Activated CD4-positive, alpha-beta T cell treated with anti-CD3 and anti-CD28 coated beads, Interleukin-2, amount 10 ng/mL, durations not matched to agents 7 days and 5 days (primary cell): ENCODE measurements at places on chromosomes 6 and 20. TPM values are rescaled to one million over a fixed set of nuclear protein-coding genes. Genes with fewer than 3 reads are reported as not detected.

RAET1G gene
- total RNA-seq = not detected

ADGRG6 gene
- 0.35 TPM for total RNA-seq

TUBB1 gene
- total RNA-seq = not detected

UNC5CL gene
- total RNA-seq = 1.6 TPM

DNA sequence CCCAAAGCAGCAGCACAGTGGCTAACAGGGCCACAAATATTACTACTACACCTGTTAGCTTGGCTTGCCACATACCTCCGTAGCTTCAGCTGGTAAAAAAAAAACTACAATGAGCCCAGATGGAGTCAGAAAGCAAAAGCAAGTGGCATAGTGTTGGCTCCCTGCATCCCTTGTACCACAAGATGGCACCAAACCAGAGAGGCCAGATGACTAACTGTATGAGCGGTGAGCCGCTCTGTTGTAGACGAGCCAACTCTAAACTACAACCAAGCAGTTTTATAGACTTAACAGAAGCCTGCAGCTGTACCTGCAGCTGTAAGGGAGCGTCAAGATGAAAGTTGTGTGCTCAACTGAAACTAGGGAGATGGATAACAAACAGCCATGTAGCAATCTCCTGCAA, 84.5 kb upstream of the MCHR2 start:
- no peaks in the 10 kb centered on the region for H3K36me3 ChIP-seq
- no peak overlapping the region for H3K4me3 ChIP-seq

DNA sequence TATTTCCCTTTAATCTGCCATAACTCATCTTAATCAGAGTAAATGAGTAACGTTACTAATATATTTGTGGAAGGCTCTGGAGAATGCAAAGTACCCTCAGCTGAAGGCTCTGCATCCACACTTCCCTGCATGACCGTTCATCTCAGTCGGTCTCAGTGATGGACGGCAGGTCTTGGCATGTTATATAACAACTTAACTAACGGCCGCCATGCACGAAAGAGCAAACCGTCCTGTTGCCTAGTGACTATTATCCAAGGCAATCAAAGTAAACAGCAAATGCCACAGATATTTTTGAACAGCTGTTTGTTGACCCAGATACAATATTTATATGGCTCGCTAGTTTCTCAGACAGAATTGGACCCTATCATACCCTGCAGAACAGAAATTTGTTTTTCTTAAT, 194.9 kb upstream of the SMLR1 start:
- H3K27me3 ChIP-seq = peaks cover 2% of the 10 kb centered on the region
- peaks cover 11% of the 10 kb centered on the region for H3K36me3 ChIP-seq
- no peak for DNase-seq
- no peak overlapping the region for H3K4me3 ChIP-seq
- peaks cover 5% of the 10 kb centered on the region for H3K4me1 ChIP-seq

DNA sequence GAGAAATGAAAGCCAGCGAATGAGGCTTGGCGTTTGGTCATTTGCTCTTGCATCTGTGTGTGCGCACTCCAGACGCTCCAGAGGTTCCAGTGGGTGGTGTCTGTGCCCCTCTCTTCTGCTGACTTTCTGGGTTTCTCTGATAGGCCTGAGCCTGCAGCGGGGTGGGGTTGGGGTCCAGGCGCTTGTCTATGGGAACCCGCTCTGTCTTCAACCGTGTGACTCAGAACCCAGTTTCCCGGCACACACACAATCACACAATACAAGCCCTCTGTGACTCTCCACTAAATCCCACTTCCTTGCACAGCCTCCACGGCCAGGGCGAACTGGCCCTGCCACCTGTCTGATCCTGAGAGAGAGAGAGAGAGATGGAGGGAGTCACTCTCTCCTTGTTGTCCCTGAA, 24.6 kb downstream of the RBM38 start:
- DNase-seq = no peak
- no peak overlapping the region for H3K4me3 ChIP-seq
- peaks cover 4% of the 10 kb centered on the region for H3K27me3 ChIP-seq
- peaks cover 21% of the 10 kb centered on the region for H3K4me1 ChIP-seq

GRCh38 chr6:157610451-157610999, 212.5 kb upstream of the SNX9 start:
- no peak overlapping the region for H3K4me3 ChIP-seq
- DNase-seq = no peak
- H3K36me3 ChIP-seq = no peaks in the 10 kb centered on the region
- no peak overlapping the region for H3K27ac ChIP-seq
